ENCODE measurements at places on chromosomes 6 and 20.
A peak's percentile ranks its signal among the peaks of the same experiment; 100 is the strongest.

GRCh38 chr6:53059648-53060589 lies 5.3 kb upstream of the FBXO9 start:
- no peak for DNase-seq

GRCh38 chr6:11607383-11607782 lies 69.8 kb downstream of the TMEM170B start:
- no peak for DNase-seq

DNA sequence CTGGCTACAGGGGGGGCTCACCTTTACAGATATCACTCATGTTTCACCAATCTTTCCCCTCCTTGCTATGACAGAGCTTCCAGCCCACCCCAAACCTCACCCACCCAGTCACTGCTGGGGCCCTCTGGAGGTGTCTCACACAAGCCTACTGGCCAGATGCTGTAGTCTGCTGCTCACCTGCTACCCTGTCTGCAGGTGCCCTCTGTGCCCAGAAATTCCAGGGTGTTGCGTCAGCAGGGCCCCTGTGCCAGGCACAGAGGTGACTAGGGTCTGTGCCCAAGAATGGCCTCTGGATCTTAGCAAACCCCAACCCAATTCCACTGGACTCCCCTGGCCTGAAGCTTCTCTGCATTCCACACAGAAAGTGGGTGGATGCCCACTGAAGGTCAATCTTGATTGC lies 21.4 kb downstream of the UNC5CL start:
- DNase-seq = no peak

DNA sequence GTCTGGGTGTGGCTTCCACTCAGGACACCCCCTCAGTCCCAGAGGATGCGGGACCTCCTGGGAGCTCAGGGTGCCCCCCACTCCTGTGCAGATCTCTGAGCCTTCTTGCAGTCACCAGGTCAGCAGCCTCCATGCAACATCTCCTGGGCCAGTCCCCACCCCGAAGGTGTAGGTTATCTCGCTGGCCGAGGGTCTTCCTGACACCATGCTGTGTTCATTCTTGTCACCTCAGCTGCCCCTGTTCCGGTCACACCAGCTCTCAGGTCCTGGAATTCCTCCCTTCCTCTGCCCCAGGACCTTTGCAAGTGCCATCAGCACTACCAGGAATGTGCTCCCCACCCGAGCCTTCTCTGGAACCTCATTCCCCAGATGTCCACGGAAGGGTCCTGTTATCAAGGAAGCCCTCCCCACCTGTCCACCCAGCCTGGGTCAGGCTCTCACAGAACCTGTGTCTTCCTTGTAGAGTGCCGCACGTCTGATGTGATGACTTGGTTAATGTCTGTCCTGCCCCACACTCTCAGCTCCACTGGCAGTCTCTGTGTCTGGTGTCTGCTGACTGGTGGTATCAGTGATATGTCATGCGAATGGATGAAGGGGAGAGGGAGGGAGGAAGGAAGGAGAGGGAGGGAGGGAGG lies 329.6 kb downstream of the TAF4 start:
- no peak for DNase-seq

GRCh38 chr6:53417141-53417540 lies 68.4 kb upstream of the ELOVL5 start:
- no peak for DNase-seq

DNA sequence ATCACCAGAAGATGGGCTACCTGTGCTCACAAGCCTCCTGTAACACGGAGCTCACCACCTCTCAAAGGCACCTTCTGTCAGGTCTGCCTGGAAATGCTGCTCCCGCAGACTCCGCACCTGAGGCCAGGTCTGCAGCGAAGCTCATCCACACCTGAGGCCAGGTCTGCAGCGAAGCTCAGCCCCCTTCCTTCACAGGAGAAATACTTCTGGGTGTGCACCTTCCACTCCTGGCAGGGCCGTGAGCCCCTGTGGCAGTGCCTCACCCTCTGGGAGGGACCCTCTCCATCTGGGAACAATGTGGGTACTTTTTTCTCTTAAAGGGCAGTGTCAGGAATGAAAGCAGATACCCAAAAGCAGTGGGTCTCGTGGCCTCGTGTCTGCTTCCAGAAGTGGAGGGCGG lies 1.4 kb upstream of the SLCO4A1 start:
- no peak for DNase-seq

GRCh38 chr6:22306741-22307466 lies 10.1 kb upstream of the PRL start:
- no peak for DNase-seq

- DNase-seq = peak; percentile 48
Measured at GRCh38 chr20:47380481-47380880, 24.0 kb upstream of the ZMYND8 start.

- DNase-seq = peak; percentile 19
Measured at GRCh38 chr6:157050537-157051265, 272.6 kb downstream of the TMEM242 start.

- no peak for DNase-seq
Measured at GRCh38 chr6:36967301-36967700, 12.8 kb downstream of the PI16 start.

DNA sequence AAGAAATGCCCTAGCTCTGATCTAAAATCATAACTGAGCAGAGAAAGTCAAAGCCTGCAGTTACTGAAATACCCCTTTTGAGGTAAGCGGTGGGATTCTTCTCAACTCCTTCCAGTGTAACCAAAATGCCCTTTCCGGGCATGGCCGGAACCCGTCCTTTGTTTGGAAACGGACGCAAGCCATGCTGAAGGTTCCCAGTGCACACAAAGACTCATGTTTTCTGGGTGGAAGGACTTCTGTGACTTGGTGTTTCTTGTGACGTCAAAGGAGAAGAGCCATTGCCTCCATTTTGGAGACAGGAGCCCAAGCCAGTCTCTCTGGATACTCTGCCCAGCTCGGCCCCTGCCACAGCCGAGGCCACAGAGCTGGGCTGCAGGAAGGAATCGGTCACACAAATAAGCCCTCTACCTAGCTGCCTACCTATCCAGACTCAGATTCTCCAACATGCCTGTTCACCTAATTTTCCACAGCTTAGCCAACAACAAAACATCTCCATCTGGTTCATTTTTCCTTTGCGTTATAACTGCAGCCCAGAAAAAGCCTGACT lies 182.8 kb downstream of the TBXT start:
- no peak for DNase-seq

GRCh38 chr6:90384720-90385119 lies 88.1 kb upstream of the BACH2 start:
- DNase-seq = no peak

GRCh38 chr6:97771372-97771771 lies 488.4 kb upstream of the MMS22L start:
- no peak for DNase-seq

DNA sequence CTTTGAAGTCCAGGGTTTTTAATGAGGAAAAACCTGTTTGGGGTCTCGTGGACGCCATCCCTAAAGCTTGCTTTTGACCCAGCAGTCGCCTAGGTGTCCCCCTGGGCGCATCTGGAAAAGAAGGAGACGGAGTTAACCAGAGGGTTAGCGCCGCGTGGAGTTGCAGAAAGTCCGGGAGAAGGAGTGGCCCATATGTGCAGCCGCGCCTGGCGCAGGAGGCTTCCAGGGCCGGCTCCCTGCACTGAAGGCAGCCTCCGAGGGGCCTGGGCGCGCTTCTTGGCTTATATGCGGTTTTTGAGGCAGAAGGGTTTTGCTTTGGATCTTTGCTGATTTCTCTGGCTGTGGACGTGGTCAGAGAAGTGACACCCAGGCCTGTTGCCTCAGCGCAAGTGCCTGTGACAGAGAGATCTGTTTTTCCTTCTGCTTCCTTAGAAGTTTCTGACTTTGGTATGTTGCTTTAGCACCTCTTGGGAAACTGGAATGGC lies 987 bp downstream of the TMEM181 start:
- DNase-seq = no peak

- DNase-seq = no peak
Measured at GRCh38 chr20:10520528-10520927, 85.4 kb downstream of the SLX4IP start.

DNA sequence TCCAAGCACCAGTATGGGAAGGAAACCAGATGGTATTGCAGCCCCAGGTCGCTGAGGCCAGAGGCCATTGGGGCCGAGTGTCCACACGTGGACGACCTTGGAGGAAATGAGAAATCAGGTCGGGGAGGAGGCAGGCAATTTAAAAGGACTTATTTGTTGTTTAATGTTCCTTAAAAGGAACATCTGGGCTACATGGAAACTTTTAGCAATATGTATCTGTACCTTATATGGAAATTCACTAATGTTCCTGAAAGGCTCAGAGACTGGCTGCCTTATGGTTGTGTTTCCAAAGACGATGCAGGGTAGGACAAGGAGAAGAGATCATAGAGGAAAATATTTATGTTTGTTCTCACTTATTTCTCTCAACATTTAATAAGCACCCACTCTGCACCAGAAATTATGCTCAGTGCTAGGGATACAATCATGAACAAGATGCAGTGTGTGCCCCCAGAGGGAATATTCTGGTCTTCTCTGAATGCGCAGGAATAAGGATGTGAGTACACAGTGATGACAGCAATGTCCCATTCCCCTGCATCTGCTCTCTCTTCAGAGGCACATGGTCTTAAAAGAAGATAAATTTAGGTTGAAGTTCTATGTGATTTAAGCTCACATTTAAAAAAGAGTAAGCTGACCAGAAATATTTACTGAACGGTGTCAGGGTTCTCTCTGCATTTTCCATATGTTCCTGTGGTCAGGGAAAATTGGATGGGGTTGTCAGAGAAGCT lies 3.4 kb downstream of the BNIP5 start:
- DNase-seq = no peak

- DNase-seq = peak; percentile 54
Measured at GRCh38 chr20:3067139-3068014, 4.0 kb upstream of the OXT start.

- no peak for DNase-seq
Measured at GRCh38 chr20:7926323-7926722, 13.9 kb downstream of the HAO1 start.

DNA sequence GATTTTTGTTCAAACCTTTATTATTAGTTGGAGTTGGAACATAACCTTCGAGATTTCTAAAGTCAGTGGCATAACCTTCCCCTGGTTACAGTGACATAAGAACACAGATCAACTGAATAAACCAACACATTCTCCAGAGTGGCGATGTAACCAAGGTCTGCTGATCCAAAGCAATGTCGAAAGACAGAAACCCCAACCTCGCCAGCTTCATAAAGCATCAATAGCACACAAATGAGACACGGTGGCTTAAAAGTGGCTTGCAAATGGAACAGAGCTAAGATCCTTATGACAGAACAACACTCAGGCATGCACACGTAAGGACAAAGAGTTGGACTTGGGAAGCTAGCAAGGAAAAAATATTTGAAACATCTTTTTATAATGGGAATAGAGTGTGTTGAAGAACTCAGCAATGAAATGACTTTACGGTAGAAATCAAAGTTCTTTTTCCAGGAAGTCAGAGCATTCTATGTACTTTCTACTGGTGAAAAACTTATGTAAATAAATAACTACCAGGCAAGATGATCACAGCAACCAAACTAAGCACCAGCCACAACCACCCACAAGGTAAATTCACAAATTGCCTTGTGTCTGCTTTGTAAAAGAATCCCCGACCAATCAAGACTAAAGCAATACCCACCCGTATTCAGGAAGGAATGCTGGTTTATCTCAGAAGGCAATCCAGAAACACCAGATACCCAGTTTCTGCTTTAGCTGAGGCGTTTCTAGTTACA lies 61.0 kb upstream of the NHSL1 start:
- DNase-seq = no peak

DNA sequence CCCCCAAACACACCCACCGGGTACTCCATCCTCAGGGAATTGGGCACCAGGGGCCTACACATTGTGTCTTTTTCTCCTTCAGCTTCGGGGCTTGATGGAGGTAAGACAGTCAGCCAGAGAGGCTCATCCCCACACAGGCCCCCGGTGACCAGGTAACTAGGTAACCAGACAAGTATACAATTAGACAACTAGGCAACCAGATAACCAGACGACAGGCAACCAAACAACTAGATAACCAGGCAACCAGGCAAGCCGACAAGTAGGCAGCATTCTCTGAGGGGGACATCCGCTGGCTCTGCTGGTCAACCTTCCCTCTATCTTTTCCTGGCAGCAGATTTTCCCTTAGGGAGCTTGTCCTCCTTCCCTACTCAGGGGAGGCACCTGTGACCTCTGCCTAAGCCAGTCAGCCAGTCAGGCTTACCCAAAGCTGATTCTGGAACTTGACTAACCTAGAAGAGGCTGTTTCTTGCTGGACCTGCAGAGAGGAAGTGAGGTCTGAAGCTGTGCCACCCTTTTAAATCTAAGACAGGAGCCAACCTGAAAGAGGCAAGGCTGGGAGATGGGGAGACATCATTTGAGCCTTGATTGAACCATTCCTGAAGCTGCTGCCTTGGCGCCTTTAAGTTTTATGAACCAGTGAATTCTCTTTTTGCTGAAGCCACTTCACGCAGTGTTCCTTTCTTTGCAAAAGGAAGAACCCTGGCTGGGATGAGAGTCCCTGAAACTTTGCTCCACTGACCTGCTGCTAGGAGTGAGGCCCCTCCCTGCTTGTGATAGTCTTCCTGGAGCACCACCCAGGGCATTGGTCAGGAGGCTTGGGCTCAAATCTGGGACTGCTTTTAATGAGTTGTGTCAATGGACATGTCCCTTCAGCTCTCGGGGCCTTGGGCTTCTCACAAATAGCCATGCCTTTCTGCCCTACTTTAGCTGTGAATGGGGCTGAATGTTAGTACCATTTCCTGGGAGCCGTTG lies 96.4 kb upstream of the RNF24 start:
- no peak for DNase-seq

DNA sequence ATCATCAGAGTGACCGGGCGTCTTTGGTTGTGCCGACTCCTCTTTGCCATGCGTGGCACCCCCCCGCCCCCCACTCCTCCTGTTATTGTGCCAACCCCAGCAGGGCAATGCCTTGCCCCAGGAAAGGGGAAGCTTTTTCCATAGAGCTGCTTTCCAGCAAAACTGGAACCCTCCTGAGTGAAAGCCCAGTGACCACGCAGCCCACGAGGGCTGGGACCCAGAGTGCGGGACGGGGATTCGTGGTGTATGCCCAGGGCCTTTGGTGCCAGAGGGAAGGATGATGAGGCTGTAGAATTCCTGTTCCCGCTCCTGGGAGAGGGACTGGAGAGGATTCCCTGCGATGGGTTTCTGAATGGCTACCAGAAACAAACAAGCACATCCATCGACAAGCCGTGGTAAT lies 116.8 kb upstream of the BACH2 start:
- no peak for DNase-seq

DNA sequence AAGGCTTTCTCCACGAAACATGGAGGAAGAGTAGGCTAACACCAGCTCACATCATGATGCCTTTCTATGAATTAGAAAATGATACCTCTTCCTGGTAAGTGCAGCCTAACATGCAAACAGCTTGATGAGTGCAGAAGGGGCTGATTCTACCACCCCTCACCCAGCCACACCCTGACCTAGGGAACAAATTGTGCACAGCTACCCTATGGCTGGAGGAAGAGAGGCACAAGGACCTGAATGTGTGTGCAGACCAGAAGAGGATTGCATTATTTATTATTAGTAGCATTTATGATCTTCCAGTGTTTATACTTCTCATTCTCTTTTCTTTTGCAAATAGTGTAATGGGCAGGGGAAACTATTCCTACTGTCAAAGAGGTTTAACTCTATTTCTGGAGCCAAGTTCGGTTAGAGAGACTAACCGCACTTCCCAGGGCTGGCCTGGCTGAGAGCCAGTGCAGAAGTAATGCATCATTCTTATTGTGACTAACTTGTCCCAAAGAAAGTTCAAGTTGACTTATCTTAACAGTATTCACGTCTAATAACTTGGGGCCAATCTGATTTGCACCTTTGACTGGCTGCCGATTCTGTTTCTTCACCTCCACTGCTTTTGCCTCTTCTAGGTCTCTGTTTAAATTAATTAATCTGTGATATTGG lies 237.5 kb downstream of the CD83 start:
- peak; percentile 93 for DNase-seq

- DNase-seq = no peak
Measured at GRCh38 chr6:88013015-88013414, 34.6 kb upstream of the SPACA1 start.
